ENCODE measurements at places on chromosomes 1 and 21. TPM values are rescaled to one million over a fixed set of nuclear protein-coding genes. Genes with fewer than 3 reads are reported as not detected.

OR2T29 gene
- polyA plus RNA-seq, result not detected

ARHGEF16 gene
- 2.4 TPM for polyA plus RNA-seq

CEP350 gene
- polyA plus RNA-seq, result 4.5 TPM

NES gene
- polyA plus RNA-seq, result 3.1 TPM

TMCC2 gene
- polyA plus RNA-seq, result 0.06 TPM

HUNK gene
- polyA plus RNA-seq, result 0.11 TPM

UBXN10 gene
- 1.1 TPM for polyA plus RNA-seq

CLK2 gene
- polyA plus RNA-seq, result 13.2 TPM

CFAP74 gene
- polyA plus RNA-seq, result 0.31 TPM

PLOD1 gene
- polyA plus RNA-seq, result 48.0 TPM

PADI1 gene
- polyA plus RNA-seq, result not detected

CYYR1 gene
- 2.0 TPM for polyA plus RNA-seq

EPHA2 gene
- 7.9 TPM for polyA plus RNA-seq

HFM1 gene
- polyA plus RNA-seq, result 0.42 TPM

TCEA3 gene
- 45.8 TPM for polyA plus RNA-seq

PCBP3 gene
- polyA plus RNA-seq, result 0.36 TPM

TMEM200B gene
- 1.2 TPM for polyA plus RNA-seq

SLC1A7 gene
- 0.67 TPM for polyA plus RNA-seq

FCRL2 gene
- 0.43 TPM for polyA plus RNA-seq
